ENCODE measurements at places on chromosomes 6 and 20.

DNA sequence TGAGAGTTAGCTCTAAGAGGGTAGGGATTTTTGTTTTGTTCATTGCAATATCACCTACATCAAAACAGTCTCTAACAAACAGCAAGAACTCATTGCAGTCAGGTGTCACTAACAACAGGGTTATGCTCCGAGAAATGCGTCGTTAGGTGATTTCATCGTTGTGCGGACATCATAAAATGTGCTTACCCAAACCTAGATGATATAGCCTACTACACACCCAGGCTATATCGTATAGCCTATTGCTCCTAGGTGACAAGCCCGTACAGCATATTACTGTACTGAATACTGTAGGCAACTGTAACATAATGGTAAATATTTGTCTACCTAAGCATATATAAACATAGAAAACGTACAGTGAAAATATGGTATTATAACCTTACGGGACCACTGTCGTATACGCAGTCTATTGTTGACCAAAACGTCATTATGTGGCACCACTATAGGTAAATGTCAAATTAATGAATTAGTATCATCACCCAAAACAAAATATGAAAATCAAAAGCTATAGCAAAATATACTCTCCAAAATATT lies 49.9 kb upstream of the TAB2 start:
- no peak for DNase-seq

GRCh38 chr6:11218538-11219399 lies 13.7 kb downstream of the NEDD9 start:
- no peak for DNase-seq

GRCh38 chr6:104207635-104208034 lies 652.1 kb downstream of the HACE1 start:
- no peak for DNase-seq

GRCh38 chr20:48398506-48399449 lies 429.0 kb downstream of the PREX1 start:
- no peak for DNase-seq

- DNase-seq: no peak
These were observed 61.8 kb downstream of the TPD52L1 start for GRCh38 chr6:125215252-125215819.

All from activated T-helper 9 cell treated with anti-CD3 and anti-CD28 coated beads, Interleukin-2, amount 50 U/mL, for 16 hours (primary cell).